COR-L47 (cell line): ENCODE measurements at places on chromosomes 7 and 10.

DNA sequence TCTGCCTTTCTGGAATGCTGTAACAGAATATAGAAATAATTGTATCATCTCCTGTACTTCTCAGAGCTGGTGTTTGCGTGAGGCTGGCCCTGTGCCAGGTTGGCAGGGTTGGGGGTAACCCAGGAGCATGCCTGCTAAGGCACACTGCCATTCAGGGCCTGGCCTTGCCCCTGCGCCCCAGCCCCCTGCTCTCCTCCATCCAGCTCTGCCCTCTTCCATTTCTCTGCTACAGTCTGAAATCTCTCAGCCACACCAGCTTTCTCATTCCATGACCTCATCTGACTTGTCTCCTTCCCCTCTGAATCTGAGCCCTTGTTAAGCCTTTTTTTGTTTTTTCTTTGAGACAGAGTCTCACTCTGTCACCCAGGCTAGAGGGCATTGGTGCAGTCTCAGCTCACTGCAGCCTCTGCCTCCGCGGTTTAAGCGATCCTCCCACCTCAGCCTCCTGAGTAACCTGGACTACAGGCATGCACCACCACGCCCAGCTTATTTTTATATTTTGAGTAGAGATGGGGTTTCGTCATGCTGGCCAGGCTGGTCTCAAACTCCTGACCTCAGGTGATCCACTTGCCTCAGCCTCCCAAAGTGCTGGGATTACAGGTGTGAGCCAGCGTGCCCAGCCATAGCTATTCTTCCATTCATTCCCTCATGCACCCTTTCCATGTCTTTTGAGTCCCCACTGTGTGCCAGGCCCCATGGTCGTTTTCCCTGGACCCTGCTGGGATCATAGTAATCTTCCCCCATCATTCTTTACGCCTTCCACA lies 206.8 kb downstream of the CUX1 start:
- no peak for DNase-seq

GRCh38 chr10:79274279-79275104 lies 72.8 kb upstream of the PPIF start:
- no peak for DNase-seq

DNA sequence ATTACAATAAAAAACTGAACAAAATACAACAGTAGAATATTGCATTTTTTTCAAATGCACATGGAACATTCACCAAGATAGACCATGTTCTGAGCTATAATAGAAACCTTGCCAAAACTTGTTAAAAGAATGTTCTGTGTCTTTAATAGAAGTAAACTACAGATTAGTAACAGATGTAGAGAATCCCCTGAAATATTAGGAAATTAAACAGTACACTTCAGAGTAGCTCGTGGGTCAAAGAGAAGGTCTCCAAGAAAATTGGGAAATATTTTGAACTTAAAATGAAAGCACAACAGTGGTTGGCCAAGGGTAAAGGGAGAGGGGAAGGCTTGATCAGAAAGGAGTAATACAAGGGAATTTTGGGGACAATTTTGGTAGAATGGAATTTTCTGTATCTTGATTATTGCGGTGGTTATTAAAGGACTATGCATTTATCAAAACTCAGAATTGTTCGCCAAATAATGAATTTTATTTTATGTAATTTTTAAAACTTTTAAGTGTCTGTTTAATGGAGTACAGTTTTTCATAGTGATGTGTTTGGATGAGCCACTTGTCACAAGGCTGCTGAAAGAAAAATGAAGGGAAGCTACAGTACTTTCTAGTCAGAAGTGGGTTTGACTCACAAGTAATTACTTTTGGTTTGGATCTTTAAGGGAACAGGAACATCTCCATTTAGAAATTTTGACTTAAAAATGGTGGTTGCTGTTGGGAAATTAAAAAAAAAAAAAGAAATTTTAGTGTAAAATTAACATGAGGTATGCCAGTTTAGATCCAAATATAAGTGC lies 10.2 kb downstream of the PLEKHA8 start:
- DNase-seq: no peak

DNA sequence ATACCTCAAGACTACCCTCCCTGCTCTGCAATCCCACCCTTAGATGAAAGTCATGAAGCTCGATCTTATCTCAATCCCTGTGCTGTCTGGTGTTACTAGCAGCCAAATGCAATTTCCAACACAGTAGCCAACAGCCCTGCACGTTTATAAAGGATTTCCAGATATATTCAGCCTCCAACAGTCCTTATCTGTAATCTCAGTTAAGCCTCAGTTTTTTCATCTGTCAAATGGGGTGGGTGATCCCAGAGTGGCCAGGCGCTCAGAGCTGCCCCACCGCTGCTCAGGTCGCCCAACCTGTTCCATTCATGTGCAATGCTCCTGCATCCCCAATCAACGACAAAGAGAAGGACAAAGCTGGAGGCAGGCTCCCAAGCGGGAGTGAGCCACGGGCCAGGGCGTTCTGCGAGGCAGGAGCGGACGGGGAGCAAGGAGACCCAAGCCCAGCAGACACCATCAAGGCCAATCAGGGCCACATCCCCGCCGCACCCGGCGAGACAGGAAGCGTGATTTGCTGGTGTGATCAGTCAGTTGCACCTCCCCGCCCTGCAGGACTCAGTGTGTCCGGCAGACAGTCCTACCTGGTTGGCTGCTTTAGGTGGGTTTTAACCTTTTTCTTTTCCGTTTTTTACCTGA lies 19.7 kb downstream of the PDGFA start:
- DNase-seq: no peak

GRCh38 chr7:82235713-82236112 lies 207.9 kb downstream of the CACNA2D1 start:
- DNase-seq: no peak

GRCh38 chr7:139958599-139959284 lies 104.0 kb downstream of the PARP12 start:
- no peak for DNase-seq

DNA sequence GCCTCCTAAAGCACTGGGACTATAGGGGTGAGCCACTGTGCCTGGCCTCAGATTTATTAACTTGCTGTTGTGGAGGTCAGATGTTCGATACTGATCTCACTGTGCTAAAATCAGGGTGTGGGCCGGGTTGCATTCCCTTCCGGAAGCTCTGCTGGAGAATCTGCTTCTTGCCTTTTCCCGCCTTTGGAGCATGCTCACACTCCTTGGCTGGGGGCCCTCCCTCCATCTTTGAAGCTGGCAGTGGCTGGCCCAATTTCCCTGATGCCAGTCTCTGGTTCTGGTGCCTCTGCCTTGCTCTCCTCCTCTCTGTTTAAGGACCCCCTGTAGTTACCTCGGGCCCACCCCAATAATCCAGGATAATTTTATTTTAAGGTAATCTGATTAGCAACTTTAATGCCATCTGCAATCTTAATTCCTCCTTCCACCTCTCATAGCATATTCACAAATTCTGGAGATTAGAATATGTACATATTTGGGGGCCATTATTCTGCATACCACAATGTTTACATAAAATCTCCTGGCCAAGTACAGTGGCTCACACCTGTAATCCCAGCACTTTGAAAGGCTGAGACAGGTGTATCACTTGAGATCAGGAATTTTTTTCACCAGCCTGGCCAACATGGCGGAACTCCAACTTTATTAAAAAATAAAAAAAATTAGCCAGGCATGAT lies 7.9 kb upstream of the PITRM1 start:
- DNase-seq: no peak

- no peak for DNase-seq
Measured at GRCh38 chr10:69657430-69657829, 27.4 kb downstream of the FAM241B start.

DNA sequence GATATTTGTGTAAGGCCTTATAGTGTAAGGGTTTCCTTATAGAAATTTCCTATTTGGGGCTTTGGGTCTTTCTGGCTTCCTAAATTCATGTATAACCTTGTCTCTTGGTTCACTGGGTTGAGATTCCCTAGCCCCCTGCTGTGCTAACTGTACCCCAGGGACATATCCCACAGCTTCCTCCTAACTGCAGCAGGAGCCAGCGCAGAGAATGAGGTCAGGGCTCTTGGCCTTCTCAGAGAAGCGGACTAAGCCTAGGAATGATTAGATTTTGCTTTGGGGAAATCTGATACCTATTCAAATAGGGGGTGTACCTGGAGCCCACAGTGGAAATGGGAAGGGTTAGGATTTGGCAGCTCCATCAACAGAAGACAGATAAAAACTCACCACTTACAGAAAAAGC lies 138.1 kb upstream of the EFCAB10 start:
- DNase-seq: no peak

DNA sequence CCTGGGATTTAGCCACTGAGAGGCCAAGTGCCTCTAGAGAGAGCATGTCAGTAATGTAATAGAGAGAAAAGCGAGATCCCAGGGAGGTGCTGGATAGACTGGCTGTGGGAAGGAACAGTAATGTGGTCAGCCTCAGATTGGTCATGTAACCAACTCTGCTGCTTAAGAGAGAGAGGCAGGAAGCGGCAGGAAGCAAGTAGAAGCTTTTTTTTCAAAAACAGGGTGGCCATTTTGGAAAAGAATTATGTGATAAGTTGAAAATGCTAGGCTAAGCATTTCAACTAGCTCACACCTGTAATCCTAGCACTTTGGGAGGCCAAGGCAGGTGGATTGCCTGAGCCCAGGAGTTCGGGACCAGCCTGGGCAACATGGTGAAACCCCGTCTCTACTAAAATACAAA lies 3.7 kb upstream of the PCOLCE start:
- DNase-seq: no peak

DNA sequence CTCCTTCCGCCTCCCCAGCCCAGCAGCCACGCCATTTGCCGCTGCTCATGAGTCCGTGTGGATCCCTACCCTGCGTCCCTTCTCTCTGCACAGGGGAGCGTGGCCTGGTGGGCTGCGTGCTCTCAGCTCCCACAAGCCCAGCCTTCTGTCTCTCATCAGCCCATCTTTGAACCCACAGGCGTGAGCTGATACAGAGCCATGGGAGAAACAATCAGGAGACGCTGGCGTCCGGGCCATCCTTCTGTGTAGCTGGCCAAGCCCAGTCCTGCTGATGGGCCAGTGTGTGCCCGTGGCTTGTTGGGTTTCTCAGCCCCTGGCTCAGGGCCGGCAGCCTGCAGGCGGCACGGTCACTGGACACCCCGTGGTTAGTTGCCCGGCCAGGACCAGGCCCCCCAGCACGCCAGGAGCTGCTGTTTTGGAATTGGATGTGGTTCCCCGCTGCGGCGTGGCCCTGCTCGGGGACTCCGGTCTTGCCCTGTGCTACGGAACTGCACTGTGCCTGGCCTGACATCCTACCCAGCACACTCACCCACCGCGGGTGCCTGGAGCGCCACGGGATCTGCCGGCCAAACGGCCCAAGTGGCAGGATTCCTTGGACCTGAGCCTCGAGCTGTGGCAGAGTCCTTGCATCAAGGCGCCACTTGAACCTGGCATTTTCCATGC lies 88.9 kb downstream of the ELFN1 start:
- DNase-seq: no peak
